ENCODE measurements at places on chromosomes 16 and 17. TPM values are rescaled to one million over a fixed set of nuclear protein-coding genes. Genes with fewer than 3 reads are reported as not detected.

The AKAP1 gene
- 51.6 TPM for total RNA-seq

The TBX6 gene
- total RNA-seq: 1.4 TPM

GRCh38 chr16:55711959-55712876 is 56.4 kb downstream of the SLC6A2 start:
- peaks cover 47% of the 10 kb centered on the region for H3K27me3 ChIP-seq
- no peaks in the 10 kb centered on the region for H3K4me1 ChIP-seq
- no peak overlapping the region for H3K27ac ChIP-seq
- H3K36me3 ChIP-seq: no peaks in the 10 kb centered on the region

DNA sequence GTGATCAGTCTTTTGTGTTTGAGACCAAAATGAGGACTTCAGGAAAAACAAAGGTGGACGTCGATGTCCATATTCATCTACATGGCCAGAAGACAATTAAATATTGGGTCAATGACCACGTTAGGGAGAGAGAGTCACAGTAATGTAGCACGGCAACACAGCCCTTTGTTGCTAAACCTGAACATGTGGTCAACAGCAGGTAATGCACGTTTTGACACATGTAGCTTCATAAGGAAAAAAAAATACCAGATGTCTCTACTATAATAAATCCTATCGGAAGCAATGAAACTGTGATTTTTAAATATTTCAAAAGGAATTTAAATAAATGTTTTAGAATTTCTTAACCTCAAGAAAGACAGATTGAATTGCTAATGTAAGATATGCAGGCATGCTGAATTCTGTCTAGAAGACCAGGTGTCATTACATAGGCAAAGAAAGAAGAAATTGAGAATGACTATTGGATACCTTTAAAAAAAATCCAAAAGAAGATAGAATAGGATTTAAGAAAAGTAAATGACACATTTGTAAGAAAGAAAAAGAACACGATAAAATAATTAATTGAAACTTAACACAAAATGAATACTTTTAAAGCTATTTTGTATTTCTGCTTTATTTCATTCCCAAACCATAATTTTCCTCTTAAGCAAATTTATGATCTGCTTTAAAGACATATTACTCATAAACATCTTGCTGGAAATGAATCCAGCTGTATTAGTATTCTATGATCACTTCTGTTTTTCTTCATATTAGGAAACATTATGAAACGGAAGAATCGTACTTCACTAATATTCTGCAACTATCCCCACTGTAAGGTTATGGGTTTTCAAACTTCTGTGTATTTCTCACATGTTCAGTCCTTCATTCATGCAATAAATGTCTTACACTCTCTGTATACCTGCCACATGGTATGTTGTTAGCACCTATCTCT is 30.1 kb downstream of the ABCA8 start:
- H3K27me3 ChIP-seq: no peaks in the 10 kb centered on the region
- H3K36me3 ChIP-seq: no peaks in the 10 kb centered on the region
- no peak overlapping the region for H3K4me3 ChIP-seq
- no peaks in the 10 kb centered on the region for H3K4me1 ChIP-seq
- no peak for DNase-seq

The KIF2B gene
- not detected for total RNA-seq

The HCRT gene
- total RNA-seq: not detected

The MYH11 gene
- 0.61 TPM for total RNA-seq

The SMPD3 gene
- 0.89 TPM for total RNA-seq

The ATAD5 gene
- 9.5 TPM for total RNA-seq

The CDK3 gene
- total RNA-seq: 7.1 TPM

The ENPP7 gene
- total RNA-seq: not detected

DNA sequence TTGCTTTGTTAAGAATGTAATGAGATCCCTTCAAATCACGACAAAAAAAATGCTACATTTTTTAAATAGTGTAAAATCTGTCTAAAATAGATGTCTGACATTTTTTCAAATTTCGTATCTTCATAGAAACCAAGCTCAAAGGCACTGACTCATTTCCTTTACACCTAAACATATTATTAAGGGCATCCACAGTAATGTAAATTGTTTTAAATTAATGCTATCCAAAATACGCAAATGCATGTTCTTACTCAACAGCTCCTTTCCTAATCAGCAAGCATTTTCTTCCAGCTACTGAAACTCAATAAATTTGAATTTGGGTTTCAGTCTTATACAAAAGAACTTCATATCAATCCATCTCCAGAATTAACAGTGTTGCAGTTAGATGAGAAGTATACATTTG is 4.3 kb downstream of the C16orf87 start:
- H3K4me3 ChIP-seq: no peak overlapping the region
- H3K36me3 ChIP-seq: no peaks in the 10 kb centered on the region
- H3K4me1 ChIP-seq: peaks cover 11% of the 10 kb centered on the region
- H3K27ac ChIP-seq: no peak overlapping the region

The TANGO6 gene
- total RNA-seq: 16.4 TPM

- no peaks in the 10 kb centered on the region for H3K4me1 ChIP-seq
- 0 out of 2 replicates have a peak, but pooled peaks cover 5% of the 10 kb centered on the region for H3K27me3 ChIP-seq
- no peak overlapping the region for H3K27ac ChIP-seq
- peak; percentile 38 for DNase-seq
Observed at GRCh38 chr16:85428168-85428898, 184.8 kb upstream of the GSE1 start.

GRCh38 chr16:4142268-4142667 is 26.0 kb upstream of the ADCY9 start:
- peaks cover 4% of the 10 kb centered on the region for H3K4me1 ChIP-seq
- no peaks in the 10 kb centered on the region for H3K36me3 ChIP-seq
- no peak overlapping the region for H3K4me3 ChIP-seq
- H3K27ac ChIP-seq: no peak overlapping the region

The DPEP1 gene
- 1.1 TPM for total RNA-seq

GRCh38 chr16:22370038-22370820 is 4.2 kb downstream of the CDR2 start:
- no peak for DNase-seq
- H3K27ac ChIP-seq: no peak overlapping the region
- peaks cover 10% of the 10 kb centered on the region for H3K36me3 ChIP-seq
- H3K4me3 ChIP-seq: no peak overlapping the region

- H3K4me1 ChIP-seq: peaks cover 3% of the 10 kb centered on the region
- H3K27me3 ChIP-seq: no peaks in the 10 kb centered on the region
- peaks cover 60% of the 10 kb centered on the region for H3K36me3 ChIP-seq
- no peak overlapping the region for H3K4me3 ChIP-seq
- DNase-seq: no peak
- H3K27ac ChIP-seq: peak overlapping the region; percentile 42
Observed at GRCh38 chr17:45093444-45094110, 32.5 kb downstream of the NMT1 start.

DNA sequence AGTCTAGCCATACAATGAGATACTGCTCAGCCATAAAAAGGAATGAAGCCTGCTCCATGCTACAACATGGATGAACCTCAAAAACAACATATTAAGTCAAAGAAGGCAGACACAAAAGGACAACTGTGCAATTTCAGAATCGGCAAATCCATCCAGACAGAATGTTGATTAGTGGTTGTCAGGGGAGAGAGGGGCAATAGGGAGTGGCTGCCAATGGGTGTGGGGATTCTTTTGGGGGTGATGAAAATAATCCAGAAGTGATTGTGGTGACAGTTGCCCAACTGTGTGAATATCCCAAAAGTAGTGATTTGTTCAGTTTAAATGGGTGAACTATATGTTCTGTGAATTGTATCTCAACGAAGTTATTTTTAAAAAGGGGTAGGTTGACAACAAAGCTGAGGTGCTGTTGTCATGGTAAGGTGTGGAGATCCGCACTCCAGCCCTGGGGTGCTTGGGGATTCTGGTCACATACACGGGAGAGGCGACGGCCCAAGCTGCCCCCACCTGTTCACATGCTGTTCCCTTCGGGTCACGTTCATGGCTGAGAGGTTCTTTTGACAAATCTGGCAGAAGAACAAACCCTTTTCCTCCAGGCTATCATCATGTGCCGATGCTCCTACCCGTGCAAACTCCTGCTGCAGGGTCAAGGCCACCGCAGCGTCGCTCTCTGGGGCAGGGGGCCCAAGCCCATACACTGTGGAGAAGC is 9.6 kb downstream of the SLX4 start:
- H3K27ac ChIP-seq: no peak overlapping the region
- no peak for DNase-seq
- H3K36me3 ChIP-seq: no peaks in the 10 kb centered on the region
- H3K4me1 ChIP-seq: no peaks in the 10 kb centered on the region

GRCh38 chr16:84045001-84045817 is 2.6 kb upstream of the SLC38A8 start:
- H3K4me1 ChIP-seq: 0 out of 2 replicates have a peak, but pooled peaks cover 2% of the 10 kb centered on the region
- H3K4me3 ChIP-seq: no peak overlapping the region
- no peak for DNase-seq
- no peak overlapping the region for H3K27ac ChIP-seq
- no peaks in the 10 kb centered on the region for H3K27me3 ChIP-seq
